KBM-7 (cell line): ENCODE measurements at places on chromosomes 6 and 20.

- no peak for DNase-seq
Measured at GRCh38 chr20:17935186-17935585, 33.4 kb downstream of the SNX5 start.

DNA sequence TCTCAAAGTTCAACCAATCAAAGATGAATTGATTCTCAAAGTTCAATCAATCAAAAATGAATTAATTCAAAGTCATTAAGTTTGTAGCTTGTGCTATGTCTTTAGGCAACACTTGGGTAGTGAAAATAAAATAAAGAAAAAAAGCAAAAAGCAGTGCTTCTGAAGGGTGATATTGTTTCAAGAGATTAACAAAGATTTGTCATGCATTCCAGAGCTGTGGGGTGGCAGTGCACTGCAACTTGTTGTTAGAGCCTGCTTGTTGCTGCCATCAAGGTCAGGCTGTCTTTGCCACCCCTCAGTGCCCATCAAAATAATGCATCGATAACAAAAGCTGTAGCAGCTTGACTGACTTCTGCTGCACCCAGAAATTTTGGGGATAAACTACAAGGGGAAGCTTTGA is 128.6 kb downstream of the RNF144B start:
- DNase-seq = no peak

DNA sequence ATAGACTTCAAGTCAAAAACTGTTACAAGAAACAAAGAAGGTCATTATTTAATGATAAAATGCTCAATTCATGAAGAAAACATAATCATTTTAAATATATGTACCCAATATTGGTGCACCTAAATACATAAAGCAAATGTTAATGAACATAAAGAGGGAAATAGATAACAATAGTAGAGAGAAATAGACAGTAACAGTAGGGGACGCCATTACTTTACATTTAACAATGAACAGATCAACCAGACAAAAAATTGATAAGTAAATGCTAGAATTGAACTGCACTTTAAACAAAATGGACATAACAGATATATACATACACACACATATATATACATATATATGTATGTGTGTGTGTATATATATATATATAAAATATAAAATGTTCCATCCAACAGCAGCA is 37.4 kb downstream of the IL22RA2 start:
- DNase-seq = peak; percentile 35

- DNase-seq = no peak
Measured at GRCh38 chr20:1876975-1877608, 18.1 kb upstream of the SIRPA start.

GRCh38 chr6:135962731-135963130 is 111.2 kb downstream of the PDE7B start:
- DNase-seq = no peak

DNA sequence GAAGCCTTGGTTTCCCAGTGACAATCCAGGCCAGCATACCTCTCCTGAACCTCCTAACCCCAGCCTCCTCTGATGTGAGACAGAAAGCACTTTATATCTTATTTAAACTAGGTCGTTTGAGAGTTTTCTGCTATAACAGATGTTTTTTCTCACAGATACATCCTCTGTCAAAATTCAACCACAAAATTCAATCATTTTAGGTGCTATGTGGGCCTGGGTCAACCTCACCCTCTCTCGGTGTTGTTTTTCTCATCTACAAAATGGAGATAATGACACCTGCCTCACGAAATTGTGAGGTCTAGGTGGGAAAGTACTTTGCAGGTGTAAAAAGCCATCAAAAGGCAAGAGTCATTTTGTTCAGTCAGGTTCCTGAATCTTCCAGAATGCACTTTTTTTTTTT is 46.2 kb upstream of the NFATC2 start:
- no peak for DNase-seq

GRCh38 chr6:30589754-30590358 is 18.6 kb downstream of the ABCF1 start:
- DNase-seq = no peak

GRCh38 chr20:10922941-10923340 is 249.1 kb upstream of the JAG1 start:
- no peak for DNase-seq
